GM04503 (cell line): ENCODE measurements at places on chromosomes 4 and X.

- DNase-seq: no peak
Observed at GRCh38 chrX:10033375-10034007, 66.3 kb downstream of the CLDN34 start.

DNA sequence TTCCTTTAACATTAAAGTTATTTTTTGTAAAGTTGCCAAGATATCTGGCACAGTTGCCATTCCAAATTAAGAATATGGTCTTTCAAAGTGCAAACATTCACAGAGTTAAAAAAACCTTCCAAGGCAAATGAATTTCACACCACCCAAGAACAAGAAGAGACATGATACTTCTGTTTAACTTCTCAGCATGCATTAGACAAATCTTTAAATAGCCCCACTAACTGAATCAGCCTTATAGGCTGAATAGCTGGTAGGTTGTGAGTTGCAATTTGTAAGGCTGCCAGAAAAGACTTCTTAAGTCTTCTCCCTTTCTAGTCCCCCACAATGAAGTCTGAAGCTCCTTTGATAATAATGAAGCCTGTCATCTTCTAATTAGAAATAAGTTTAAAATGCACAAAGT, 95.6 kb downstream of the MAPK10 start:
- no peak for DNase-seq

GRCh38 chr4:128810331-128810870, 901 bp downstream of the JADE1 start:
- no peak for DNase-seq

DNA sequence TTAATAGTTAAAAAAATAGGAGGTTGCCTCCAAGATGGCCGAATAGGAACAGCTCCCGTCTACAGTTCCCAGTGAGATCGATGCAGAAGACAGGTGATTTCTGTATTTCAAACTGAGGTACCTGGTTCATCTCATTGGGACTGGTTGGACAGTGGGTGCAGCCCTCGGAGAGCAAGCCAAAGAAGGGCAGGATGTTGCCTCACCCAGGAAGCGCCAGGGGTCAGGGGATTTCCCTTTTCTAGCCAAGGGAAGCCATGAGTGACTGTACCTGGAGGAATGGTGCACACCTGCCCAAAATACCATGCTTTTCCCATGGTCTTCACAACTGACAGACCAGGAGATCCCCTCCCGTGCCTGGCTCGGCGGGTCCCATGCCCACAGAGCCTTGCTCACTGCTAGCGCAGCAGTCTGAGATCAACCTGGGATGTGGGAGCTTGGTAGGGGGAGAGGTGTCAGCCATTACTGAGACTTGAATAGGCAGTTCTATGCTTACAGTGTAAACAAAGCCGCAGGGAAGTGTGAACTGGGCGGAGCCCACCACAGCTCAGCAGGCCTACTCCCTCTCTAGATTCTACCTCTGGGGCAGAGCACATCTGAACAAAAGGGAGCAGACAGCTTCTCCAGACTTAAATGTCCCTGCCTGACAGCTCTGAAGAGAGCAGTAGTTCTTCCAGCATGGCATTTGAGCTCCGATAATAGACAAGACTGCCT, 47.5 kb downstream of the PPA2 start:
- DNase-seq: no peak

DNA sequence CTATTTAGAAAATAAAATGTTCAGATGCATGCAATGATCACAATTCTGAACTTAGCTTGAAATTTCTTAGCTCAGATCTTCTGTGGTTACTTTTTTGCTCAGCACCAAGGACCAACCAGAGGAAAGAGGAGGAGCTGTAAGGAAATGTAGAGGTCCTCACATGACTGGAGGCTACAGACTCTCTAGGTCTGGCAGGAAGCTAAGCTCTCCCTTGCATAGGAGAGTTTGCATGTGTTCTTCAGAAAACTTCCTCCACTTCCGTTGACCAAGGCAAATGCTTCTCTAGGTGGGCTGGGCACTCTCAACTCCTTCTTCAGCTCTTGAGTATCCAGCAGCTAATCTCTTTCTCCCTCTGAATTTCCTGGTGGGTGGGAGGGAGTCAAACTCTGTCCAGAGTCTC, 119.6 kb downstream of the BTC start:
- DNase-seq: no peak

GRCh38 chr4:128403586-128403985, 116.0 kb upstream of the PGRMC2 start:
- DNase-seq: no peak

DNA sequence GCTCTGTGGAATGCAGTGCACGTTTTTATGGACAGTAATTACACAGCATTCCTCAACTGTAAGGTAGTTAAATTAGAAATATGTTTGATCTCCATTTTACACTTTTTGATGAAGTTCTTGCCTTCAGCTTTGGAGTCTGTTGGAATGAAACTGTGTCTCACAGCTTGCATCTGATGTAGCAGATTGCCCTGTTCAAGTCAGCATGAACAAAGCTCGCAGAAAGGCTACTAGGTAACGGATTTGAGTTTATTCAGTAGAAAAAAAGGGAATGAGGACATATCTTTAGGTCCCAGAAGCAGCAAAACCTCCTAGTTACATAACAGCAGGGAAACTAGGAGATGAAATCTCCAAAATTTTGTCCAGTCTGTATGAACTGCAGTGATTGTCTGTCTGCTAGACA, 24.3 kb upstream of the CBLL2 start:
- no peak for DNase-seq

DNA sequence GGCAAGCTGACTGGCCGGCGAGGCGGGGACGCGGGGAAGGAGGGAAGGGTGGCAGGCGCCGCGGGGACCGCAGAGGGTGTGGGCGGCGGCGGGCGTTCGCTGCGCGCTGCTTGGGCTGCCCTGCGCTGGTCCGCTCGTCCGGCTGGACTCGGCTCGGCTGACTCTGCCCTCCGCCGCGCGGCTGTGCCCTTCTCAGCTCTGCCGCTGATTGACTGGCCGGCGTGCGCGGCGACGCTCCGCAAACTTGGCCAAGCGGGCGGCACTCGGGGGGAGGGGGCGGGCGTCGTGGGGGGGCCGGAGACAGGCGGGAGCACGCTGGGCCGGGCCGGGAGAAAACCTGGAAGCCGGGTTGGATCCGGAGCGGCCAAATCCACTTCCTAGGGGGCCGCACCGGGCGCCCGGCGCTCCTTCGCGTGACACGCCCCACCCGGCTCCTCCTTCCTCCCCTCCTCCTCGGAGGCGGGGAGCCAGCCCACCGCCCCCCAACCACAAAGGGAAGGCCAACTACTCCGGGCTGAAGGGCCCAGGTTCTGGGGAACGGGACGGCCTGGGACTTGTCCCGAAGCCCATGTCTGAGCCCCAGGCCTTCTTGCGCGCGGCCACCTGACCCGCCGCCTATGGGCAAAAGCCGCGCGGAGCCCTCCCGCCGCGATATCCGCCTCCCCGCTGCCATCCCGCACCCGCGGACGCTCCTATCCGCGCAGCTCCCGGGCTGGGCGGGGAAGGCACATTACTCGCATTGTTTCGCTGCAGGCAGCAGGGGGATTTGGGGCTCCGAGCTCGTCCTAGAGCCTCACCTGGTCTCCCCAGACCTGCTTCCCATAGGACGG, at the start of gene GPC4:
Gene GPC4 (minus strand): TSS at position 214 of the 830 bp plus-strand sequence. CDS start 524 bp downstream, outside the sequence.
- DNase-seq: no peak

DNA sequence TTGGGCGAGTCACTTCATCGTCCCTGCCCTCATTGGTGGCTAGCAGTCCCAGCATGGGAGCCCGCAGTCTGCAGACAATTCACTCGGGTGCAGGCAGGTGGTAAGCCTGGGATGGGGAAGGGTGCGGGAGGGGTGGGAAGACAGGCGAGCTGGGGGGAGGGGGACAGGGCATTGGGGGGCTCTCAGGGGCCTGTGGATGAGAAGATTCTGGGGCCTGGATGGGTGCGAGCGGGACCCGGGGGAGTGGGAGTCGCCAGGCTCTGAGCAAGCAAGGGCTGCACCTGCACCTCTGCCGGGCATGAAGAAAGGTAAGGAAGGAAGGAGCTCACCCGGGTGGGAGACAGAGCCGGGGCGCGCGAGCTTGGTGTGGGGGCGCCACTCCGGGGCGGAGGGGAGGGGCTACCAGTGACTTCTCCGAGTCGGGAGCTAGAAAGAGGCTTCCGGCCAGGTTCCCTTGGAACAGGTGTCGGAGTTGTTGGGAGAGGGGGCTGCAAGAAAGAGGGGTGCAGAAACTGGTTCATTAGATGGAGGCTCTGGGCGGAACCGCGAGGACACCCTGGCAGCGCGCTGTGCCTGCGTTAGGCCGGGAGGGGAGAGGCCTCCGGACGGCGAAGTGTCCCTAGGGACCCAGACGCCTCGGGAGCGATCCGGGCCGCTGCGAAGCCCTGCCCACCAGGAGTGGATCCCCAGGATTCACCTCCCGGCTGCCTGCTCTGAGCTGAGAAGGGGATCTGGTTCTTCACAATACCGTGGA, 103.4 kb upstream of the PDLIM3 start:
- DNase-seq: no peak

DNA sequence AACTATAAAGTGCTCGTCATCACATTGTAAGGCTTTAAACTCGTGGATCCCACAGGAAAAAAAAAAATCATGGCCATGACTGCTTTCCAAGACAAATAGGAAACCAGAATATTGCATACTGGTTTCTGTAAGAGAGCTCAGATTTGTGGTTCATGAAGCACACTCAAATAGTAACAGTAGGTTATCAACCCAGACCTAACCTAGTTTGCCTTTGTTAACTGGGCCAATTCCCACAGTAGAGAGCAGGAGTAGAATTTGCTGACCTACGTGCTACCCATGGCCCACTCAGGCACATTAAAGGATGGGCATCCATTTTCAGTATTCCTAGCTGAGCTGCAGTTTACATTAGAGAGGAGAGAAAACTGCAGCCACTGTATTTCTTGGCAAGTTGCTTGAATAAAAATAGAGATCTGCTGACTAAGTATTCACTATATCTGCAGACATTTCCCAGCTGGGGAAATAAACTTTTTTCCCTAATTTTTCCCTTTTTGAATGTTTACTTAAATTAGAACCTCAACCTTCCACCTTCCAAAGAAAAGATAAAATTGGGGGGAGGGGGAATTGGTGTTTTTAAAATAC, 218.5 kb downstream of the SPANXN3 start:
- no peak for DNase-seq

GRCh38 chrX:136736690-136737089, 44.0 kb downstream of the ARHGEF6 start:
- no peak for DNase-seq

- no peak for DNase-seq
Observed at GRCh38 chr4:145852256-145852839, 86.3 kb downstream of the ZNF827 start.
